Fibroblast of the aortic adventitia (primary cell): ENCODE measurements at places on chromosomes 6 and 20. TPM values are rescaled to one million over a fixed set of nuclear protein-coding genes. Genes with fewer than 3 reads are reported as not detected.

- no peak for DNase-seq
Measured at GRCh38 chr6:169851641-169852503, 100.5 kb downstream of the ERMARD start.

DNA sequence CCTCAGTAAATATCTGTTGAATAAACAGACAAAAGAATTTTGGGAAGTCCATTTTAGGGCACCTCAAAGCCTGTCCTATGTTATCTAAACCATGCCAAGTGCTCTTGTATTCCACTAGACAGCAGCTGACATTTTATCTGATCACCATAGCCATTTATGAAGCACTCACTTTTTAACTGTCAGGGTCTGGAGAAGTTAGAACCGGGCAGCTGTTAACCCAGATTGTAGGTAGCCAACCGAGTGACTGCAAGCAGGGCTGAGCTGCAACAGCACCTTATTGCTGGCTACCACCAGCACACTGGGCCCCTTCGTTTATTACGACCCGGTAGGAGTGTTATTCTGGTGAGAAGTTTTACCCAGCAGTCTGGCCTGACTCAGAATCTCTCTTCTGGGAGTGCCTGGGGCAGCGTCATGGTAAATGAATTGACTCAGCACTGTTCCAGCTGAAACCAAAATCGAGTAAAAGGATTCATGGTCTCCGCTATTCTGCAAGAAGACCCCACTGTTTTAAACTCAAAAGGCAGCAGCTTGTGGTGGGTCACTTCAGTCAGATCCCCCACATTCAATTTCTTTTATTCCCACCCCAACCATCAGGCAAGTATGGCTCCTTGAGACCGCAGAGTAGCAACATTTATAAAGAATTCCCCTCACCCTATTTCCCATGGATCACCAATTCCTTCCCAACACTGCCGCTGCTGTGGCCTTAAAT, 1.7 kb downstream of the UBE2V1 start:
- peak; percentile 50 for DNase-seq

DNA sequence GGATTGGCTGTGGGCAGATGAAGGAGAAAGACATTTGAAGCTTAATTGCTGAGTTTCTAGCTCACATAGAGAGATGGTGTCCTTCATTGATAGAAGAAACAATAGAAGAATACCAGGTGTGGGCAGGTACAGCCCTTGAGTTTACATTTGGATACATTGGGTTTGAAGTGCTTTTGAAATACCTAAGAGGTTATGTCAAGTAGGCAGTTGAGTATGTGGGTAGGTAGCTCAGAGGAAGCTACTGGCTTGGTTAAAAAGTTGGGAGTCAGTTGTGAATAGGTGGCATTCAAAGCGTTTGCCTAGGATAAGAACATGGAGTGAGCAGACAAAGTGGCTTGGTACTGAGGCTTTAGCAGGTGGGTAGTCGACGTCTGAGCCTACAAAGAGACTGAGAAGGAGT, 25.0 kb downstream of the NDUFAF5 start:
- no peak for DNase-seq

GRCh38 chr6:16514249-16514648, 247.0 kb downstream of the ATXN1 start:
- DNase-seq, result peak; percentile 79

SLC22A2 gene
- total RNA-seq, result not detected in 2 replicates

OPN5 gene
- total RNA-seq, result under 0.01 TPM in 1 of 2 replicates, not detected in the other
